ENCODE measurements at places on chromosomes 16 and 17.

DNA sequence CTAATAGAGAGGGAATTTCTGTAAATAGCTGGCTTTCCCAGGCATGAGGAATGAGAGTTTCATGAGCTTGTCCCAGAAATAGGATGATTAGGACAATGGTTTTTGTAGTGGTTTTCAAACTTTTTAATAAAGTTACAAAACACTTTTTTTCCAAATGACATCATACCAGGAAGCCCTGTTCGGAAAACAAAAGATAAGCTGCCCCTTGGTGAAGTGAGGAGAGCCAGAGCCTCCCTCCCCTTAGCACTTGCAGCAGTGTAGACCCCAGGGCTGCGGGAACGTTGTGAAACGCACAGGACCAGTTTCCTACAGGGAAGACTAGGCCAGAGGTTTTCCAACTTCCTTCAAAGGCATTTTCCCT, 7.6 kb downstream of the FBRS start:
- DNase-seq: no peak

DNA sequence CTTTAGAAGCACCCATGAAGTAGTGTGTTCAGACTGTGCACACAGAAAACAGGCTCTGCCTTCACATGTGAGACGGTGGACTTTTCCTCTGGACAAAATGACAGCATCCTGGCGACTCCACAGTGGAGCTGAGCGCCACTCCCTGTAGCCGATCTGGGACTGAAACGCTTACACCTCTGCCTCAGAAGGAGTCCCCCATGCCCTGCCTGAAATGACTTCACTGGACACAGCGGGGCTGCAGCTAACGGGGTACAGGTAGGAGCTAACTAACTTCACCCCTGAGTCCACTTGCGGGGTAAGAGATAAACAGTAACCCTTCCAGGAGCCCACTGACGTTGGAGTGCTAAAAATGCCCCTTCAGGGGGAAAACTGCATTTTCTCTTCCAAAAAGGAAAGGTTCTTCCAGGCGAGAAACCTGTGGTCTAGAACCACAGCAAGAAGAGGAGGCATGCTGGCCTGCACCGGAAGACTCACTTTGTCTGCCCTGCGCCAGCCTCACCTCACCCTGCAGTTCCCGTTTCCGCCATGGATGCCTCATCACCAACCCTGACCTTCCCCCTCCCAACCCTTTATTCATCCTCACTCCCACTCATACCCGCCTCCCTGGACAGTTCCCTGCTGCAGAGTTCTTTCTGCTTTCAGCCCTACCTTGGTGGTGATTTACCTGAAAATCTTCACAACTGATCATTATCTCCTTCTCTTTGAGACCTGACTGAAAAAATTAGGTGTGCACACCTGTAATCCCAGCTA, 19.4 kb upstream of the ENDOV start:
- no peak for DNase-seq

- DNase-seq: no peak
Measured at GRCh38 chr17:44775838-44776621, 17.2 kb downstream of the ADAM11 start.

GRCh38 chr17:21304091-21304490, 19.6 kb downstream of the MAP2K3 start:
- no peak for DNase-seq

DNA sequence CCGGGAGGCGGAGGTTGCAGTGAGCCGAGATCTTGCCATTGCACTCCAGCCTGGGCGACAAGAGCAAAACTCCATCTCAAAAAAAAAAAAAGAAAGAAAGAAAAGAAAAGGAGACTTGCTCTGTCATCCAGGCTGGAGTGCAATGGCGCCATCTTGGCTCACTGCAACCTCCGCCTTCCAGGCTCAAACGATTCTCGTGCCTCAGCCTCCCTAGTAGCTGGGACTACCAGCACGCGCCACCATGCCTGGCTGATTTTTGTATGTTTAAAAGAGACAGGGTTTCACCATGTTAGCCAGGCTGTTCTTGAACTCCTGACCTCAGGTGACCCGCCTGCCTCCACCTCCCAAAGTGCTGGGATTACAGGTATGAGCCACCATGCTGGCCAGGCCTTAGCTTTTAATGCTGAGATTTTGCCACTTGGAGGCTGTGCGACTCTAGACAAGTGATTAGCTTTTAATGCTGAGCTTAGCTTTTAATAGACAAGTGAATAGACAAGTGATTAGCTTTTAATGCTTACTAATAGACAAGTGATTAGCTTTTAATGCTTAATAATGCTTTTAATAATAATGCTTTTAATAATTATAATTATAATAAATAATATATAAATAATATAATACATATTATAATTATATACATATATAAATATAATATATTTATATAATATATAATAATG, 9.6 kb downstream of the LDAF1 start:
- no peak for DNase-seq

- no peak for DNase-seq
Measured at GRCh38 chr17:59508999-59509625, 56.3 kb upstream of the DHX40 start.

DNA sequence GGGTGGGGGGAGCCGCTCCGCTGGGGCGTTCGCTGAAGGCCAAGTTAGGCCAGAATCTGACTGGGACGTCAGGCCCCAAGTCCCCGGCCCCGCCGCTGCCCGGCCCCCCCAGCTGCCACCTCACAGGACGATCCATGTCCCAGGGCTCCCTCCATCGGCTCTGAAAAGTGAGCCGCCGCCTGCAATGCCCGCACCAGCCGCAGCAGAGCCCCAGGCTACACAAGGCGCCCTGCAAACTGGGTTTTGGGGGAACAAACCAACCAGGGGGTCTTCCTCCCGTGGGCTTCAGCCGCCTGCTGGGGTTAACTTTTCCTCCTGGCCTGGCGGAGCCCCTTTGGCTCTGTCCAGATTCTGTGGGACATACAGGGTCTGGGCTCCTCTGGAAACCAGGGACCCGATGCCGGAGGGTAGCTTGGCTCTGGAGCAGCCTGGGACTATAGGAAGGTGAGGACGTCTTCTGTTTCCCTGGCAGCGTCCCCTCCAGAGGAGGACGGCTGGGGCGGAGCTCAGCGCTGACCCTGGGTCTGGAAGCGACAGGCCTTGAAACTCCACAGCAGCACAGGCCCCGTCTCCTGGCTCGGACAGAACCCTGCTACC, 835 bp downstream of the NME4 start:
- DNase-seq: no peak

DNA sequence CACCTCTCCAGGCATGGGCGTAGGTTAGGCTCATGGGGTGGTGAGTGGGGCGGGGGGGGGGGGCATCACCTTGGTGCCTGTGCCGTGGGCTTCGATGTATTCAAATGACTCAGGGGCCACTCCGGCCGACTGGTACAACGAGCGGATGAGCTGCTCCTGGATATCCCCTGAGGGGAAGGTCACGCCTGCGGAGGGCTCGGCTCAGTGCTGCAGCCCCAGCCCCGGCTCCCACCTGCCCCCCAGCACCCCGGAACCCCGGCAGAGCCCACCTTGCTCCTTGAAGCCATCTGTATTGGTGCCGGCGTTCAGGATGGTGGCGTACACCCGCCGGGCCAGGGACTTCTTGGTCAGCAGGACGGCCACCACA, 5.4 kb downstream of the FASN start:
- no peak for DNase-seq

- DNase-seq: no peak
Measured at GRCh38 chr17:75998327-75998795, 2.3 kb upstream of the CDK3 start.

DNA sequence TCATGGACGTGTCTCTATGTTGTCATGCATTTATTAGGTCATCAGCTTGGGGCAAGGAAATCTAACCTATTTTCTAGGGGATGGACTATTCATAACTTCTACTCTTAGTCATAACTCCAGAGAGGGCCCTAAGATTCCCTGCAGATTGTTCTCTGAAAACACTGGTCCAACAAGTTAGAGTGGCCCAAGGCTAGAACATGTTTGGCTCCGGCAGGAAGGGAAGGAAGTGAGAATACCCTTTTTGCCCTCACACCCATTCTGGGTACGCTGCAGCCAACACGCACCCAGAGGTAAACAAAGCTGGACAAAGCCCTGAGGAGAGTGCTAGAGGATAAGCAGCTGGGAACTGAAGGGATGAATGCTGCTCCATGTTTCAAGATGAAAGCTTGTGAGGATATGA, 9.9 kb downstream of the C16orf86 start:
- DNase-seq: no peak

DNA sequence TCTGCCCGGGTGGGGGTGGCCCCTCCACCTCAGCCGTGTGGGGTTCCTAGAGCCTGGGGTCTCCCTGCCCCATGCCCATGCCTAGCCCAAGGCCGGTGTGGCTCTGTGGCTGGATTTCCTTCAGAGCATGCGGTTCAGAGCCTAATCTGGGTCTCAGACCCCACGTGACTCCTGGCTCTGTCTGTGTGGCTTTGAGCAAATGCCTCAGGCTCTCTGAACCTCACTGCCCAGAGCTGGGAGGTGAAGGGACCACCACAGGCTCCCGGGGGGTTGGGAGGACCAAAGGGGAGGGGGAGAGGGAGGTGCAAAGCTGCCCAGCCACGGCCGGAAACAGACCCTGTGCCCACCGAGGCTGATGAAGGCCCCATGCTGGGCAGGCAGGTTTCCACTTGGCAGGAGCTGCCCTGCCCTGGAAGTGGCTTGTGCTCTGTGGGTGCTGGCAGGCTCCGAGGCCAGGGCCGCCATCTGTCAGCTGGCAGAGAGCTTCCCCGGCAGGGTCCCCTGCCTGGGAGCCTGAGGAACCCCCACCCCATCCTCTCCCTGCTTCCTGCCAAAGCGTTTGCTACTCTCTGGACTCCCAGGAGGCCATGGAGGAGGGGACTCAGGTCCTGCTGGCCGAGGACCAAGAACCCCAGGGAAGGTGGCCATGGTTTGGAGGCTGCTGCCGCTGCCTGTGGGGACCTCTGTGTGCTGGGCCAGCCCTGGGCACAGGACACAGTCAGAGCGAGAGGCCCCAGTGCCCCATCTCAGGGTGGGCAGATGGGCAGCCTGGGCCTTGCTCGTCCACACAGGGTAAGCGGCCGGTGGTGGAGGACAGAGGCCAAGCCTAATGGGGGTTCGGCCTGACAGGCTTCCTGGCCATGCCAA, 4.0 kb downstream of the CDH15 start:
- DNase-seq: no peak

DNA sequence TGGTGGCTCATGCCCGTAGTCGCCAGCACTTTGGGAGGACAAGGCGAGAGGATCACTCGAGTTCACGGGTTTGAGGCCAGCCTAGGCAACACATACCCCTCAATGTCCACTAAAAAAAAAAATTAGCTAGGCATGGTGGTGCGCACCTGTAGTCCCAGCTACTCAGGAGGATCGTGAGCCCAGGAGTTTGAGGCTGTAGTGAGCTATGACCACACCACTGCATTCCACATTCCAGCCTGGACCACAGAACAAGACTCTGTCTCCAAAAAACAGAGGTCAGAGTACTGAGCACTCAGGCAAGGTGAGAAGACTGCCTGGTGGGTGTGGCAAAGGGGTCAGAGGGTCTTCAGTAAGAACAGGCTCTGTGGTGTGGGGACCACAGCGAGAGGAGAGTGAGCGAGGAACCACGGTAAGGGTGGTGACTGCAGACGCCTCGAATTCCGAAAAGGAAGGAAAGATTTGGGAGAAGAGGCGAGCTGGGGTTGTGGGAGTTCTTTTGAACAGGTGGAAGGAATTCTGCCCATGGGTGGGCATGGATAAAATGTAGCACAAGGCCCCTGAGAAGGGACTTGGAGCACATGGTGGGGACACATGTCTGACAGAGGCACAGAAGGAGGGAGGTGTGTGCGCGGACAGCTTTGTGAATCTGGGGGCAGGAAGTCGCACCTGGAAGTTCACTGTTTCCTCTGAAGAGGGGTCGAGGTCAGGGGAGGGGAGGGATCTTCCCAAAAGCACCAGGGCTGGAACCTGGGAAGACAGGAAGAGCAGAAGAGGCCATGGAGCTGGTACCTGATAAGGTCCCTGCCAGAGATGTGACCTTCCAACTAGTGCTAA, 134.6 kb downstream of the PARN start:
- no peak for DNase-seq

GRCh38 chr16:23466162-23466885, 13.3 kb upstream of the COG7 start:
- DNase-seq: no peak

DNA sequence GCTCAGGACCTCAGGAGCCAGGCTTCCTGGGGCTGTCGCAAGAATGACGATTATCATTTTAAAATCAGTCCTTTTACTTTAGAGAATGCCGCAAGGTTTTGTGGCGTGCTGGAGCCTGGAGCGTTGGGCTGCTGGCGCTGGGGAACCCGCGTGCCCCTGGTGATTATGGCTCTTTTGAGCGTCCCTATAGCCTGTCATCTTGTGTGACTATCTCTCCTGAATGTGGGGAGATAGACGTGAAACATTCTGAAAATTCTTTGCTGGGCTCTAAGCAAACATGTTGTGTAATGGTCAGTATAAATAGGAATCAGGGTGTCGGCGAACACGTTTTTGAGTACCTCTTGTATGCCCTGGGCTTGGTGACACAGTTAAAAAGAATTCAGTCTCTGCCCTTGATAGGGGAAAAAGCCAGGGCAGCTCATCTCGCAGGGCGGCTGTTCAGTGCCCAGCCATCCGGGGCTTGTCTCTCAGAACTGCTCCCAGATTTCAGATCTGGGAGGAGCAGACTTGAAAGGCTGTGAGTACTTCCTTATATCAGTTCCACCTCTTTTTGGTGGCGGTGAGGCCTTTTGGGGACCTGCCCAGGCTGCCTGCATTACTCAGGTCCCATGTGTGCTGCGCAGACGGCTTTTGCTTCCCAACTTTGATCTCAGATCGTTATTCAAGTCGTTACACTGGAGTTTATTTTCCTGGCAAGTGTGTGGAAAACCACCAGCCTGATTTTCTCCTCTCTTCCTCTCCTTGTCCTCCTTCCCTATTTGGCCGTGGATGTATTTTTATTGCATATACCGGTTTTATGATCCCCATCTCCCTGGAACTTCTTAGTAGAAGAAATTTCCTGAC, 973 bp downstream of the SLC7A6 start:
- no peak for DNase-seq

DNA sequence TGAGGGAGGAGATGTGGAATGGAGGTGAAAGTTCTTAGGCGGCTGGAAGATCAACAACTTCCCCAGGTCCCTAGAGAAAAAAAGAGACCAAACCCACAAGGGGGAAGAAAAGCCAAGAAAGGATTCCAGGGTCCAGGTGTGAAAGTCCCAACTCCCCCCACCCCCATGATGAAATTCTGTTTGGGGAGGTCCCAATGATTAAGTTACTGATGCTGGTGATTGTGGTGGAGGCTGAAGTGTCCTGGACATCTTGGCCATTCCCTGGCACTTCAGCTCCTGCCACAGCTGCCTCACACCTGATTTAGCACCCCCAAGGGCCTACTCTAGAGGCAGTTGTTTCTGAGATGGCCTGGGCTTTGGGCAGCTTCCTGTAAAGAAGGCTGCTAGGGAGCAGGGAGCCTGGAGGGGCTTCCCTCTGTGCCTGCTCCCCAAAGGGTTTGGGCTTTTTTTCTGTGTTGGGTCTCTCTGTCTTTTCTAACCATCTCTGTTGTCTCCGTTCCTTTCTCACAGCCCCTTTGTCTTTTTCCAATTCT, 13.1 kb downstream of the HOXB4 start:
- no peak for DNase-seq

GRCh38 chr17:8326511-8327302, 12.9 kb upstream of the ODF4 start:
- no peak for DNase-seq

GRCh38 chr17:17926840-17927449, 45.3 kb downstream of the TOM1L2 start:
- no peak for DNase-seq

GRCh38 chr16:35258381-35258780, 1799.0 kb downstream of the TP53TG3F start:
- no peak for DNase-seq

- no peak for DNase-seq
Measured at GRCh38 chr17:5396612-5397011, 22.9 kb downstream of the NUP88 start.
